Pulmonary artery endothelial cell (primary cell): ENCODE measurements at places on chromosomes 11 and 22. TPM values are rescaled to one million over a fixed set of nuclear protein-coding genes. Genes with fewer than 3 reads are reported as not detected.

The KCNQ1 gene
- 0.04 and 0.07 TPM in 2 replicates for total RNA-seq

The RDX gene
- 127 and 224 TPM in 2 replicates for total RNA-seq

The CABP4 gene
- total RNA-seq, result 0.04 and 0.33 TPM in 2 replicates

The SLC22A8 gene
- not detected in 2 replicates for total RNA-seq

The SCGB1A1 gene
- total RNA-seq, result not detected in 2 replicates

The OR4A16 gene
- total RNA-seq, result not detected in 2 replicates

The MAP4K2 gene
- 34.3 and 34.8 TPM in 2 replicates for total RNA-seq

The VWA5A gene
- 11.5 and 14.7 TPM in 2 replicates for total RNA-seq

The NLRP6 gene
- not detected in 2 replicates for total RNA-seq

The CECR2 gene
- total RNA-seq, result 1.2 and 1.8 TPM in 2 replicates
